ENCODE measurements at places on chromosomes 7 and 10.

DNA sequence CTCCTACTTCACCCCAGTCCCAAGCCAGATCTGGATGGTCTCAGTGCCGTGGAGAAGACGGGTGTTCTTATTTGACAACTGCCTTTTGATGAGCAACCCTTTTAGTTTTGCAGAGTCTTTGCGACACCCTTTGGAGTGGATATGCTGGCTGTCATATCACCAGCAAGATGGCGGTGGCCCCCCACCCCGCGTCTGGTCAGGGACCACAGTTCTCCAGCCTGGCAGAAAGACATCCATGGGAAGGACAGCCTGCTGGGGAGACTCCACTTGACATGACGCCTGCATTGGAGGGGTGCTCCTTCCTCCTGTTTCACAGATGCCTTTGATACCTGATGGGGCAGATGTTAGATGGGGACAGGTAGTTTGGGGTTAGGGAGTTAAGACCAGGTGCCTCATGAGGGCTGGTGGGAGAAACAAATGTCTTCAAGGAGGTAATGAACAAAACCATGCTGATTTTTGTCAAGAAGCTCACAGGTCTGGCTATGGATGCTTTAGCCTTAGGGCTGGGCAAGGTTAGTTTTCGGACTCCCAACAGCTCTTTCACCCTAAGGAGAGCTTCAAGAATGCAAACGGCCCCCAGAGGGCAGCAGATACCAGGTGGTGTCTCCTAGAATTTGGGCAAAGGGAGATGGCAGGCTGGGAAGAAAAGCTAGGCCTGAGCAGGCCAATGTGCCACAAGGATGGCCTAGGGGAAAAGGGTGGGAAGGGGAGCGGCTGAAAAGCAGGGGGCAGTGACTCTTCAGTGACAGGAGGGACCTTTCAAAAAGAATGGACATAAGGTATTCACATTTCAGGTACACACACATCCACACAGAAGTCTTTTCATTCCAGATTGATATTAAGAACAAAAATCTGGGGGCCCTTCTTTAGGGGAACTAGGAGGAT lies 95.2 kb downstream of the CLEC2L start:
- DNase-seq = peak; percentile 61

DNA sequence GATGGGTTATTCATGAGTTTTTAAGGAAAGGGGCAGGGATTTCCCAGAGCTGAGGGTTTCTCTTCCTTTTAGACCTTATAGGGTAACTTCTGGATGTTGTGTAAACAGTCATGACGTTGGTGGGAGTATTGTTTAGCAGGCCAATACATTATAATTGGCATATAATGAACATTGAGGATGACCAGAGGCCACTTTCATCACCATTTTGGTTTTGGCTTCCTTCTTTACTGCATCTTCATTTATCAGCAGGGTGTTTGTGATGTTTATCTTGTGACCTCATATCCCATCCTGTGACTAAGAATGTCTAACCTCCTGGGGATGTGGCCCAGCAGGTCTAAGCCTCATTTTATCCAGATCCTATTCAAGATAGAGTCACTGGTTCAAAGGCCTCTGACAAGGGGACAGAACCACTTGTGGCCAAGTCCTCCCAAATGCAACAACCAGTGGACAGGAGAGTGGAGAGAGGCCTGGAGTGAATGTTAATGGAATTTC lies 77.3 kb upstream of the RPA3 start:
- DNase-seq = peak; percentile 8

- DNase-seq = no peak
Observed at GRCh38 chr10:131002031-131002861, 309.3 kb downstream of the TCERG1L start.

DNA sequence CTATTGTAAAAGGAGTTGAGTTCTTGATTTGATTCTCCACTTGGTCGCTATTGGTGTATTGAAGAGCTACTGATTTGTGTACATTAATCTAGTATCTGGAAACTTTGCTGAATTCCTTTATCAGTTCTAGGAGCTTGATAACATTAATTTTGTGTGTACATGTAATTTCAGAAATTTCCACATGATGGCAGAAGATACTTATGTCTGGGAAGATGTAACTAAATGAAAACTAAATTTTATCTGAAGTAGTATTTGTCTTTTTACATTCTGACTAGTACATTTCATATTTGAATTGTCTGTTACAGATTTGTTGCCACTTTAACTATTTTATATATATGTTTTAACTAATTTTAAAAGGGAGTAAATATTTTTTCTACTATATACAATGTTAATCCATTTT lies 27.6 kb downstream of the SDHAF3 start:
- DNase-seq = peak; percentile 66

- peak; percentile 22 for DNase-seq
Observed at GRCh38 chr10:85612833-85613232, 753.8 kb downstream of the GRID1 start.

GRCh38 chr10:70186090-70186489 lies 15.8 kb upstream of the SAR1A start:
- DNase-seq = no peak

GRCh38 chr7:37259319-37259821 lies 189.3 kb downstream of the ELMO1 start:
- DNase-seq = no peak

GRCh38 chr7:155380976-155381851 lies 76.7 kb upstream of the EN2 start:
- DNase-seq = no peak

DNA sequence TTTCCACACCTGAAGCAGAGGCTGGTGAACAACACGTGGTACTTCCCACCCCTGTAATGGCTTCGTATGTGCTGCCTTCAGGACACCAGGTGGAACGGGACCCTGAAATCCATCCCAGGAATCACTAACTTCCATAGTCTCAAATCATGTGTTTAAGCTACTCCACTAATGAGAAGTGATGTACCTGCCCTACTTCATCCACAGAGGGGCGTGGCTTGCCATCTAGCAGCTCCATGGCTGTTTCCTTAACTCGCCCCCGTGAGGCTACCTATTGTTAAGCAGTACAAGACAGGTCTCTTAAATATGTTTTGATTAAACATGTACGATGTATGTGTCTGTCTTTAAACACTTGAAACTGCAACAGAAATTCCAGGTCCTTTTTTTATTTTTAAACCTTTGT lies 31.8 kb downstream of the ARL3 start:
- DNase-seq = peak; percentile 53

GRCh38 chr7:92669616-92670165 lies 79.5 kb upstream of the FAM133B start:
- DNase-seq = no peak

DNA sequence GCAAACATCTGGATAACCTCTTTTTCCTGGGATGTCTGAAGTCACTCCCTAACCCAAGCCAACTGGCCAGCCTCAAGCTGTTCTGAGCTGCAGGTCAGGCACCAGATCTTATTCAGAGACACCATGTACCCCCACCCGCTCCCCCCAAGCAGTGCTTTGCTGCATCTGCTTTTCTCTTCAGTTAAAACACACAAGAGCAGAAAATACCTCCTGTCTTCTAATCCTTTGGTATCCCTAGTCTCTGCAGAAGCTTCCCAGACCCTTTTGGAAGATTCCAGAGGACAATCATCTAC lies 3.0 kb downstream of the ZNF488 start:
- no peak for DNase-seq

DNA sequence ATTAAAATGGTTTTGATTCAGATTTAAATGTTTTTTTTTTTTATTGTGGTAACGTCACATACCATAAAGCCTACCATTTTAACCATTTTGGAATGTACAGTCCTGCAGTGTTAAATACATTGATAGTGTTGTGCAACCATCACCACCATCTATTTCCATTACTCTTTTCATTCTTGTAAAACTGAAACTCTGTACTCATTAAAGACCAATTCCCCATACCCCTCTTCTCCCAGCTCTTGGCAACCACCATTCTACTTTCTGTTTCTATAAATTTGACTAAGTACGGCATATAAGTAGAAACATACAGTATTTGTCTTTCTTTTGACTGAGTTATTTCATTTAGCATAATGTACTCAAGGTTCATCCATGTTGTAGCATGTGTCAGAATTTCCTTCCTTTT lies 96.2 kb downstream of the EXOC4 start:
- DNase-seq = no peak

All from HT-29 (cell line).